ENCODE measurements at places on chromosomes 3 and 15. TPM values are rescaled to one million over a fixed set of nuclear protein-coding genes. Genes with fewer than 3 reads are reported as not detected.

The CADPS gene
- 0.37 TPM for total RNA-seq

The NDN gene
- total RNA-seq: 3.8 TPM

GRCh38 chr3:132549890-132550578 lies 47.0 kb upstream of the ACKR4 start:
- no peak for DNase-seq

DNA sequence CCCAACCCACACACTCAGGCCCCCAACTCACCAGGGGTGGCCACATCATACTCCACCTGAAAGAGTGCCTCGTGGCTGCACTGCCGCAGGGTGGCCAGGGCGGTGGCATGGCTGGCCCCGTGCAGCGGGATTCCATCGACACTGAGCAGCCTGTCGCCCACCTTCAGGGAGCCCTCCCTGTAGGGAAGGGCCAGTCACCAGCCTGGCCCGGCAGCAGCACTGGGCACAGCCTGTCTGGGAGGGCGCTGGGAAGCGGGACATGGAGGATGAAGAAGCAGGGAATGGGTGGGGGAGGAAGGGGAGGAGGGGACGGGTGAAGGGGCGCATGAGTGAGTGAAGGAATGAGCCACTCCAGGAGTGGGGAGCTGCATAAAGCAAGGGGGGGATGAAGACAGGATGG lies 18.5 kb downstream of the GRIP2 start:
- DNase-seq: no peak
